Stimulated activated naive B cell treated with anti-CD40 and anti-IgM and Interleukin-4, amounts not matched to agents 10 μg/mL and 1 μg/mL and 100 μg/mL, for 72 hours (primary cell): ENCODE measurements at places on chromosomes 2 and 18.

DNA sequence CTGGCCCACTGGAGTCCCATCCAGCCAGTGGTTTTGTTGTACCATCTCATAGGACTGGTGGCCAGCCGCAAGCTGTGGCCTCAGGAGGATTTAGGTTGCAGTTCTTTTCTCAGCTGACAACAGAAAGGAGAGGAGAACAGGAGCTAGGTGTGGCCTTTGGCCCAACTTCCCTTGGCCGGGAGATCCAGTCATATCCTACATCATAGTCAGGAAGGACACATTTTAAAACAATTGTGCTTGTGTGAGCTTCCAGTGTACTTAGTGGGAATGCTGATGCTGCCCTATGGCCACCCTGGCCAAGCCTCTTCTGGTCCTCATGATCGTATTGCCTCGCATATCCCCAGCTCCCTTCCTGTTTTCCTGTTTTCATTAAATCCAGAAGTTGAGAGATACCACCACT, 98.1 kb downstream of the WDSUB1 start:
- DNase-seq, result no peak

- no peak for DNase-seq
These were observed 94.5 kb upstream of the LMAN1 start for GRCh38 chr18:59453468-59453961.

- no peak for DNase-seq
These were observed 59.7 kb downstream of the HNMT start for GRCh38 chr2:138023976-138024375.

GRCh38 chr2:206937555-206937954, 1.8 kb upstream of the CPO start:
- peak; percentile 32 for DNase-seq

DNA sequence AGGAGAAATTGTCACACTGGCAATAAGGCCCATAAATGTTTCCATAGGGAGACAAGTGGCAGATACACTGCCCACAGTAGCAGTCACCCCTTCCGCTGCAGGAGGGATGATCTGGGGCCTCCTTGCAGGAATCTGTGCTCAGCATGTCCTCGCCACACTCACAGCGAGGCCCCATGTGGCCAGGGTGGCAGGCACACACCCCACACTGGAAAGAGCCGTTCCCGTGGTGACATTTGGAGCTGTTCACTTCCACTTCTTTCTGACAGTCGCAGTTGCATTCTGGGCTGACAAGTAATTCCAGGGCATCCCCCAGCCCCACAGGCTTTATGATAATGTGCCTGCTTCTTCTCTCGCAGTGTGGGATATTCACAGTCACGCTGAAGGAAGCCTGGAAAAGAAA, 62.6 kb downstream of the ITGB6 start:
- no peak for DNase-seq

DNA sequence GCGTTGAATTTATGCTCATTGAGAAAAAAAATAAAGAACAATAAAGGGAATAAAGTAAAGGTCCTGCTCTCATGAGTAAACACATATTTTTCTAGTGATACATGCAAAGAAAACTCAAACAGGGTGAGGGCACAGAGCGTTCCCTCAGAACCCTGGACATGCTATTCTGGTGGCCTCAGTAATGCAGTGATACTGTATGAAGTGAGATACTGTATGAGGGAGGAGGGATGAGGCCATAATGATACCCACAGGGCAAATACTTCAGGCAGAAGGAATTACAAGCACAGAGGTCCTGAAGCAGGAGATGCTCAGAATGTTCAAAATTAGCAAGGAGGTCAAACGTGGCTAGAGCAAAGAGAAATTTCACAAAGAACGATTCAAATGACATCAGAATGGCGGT, 28.4 kb upstream of the RNU4ATAC start:
- no peak for DNase-seq

GRCh38 chr18:45611943-45612342, 3.3 kb upstream of the SLC14A2 start:
- no peak for DNase-seq

DNA sequence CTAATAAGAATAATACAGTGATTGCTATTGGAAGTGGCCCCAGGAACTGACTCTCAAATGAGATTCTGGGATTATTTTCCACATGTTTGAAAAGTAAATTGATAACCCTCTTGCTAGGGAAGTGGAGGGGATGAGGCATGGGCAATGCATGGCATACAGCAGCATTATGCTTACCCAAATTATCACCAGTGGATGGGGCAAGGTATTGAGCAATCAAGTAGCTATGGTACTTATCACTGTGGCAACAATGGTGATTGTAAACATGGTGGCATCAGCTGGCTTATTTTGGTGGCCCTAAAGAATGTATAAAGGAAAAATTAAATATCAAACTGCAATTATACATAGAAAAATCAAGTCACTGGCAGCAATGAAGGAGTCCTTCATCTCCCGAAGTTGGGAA, 155.1 kb downstream of the FIGN start:
- DNase-seq, result no peak
